ENCODE measurements at places on chromosomes 3 and 15.
A peak's percentile ranks its signal among the peaks of the same experiment; 100 is the strongest.

DNA sequence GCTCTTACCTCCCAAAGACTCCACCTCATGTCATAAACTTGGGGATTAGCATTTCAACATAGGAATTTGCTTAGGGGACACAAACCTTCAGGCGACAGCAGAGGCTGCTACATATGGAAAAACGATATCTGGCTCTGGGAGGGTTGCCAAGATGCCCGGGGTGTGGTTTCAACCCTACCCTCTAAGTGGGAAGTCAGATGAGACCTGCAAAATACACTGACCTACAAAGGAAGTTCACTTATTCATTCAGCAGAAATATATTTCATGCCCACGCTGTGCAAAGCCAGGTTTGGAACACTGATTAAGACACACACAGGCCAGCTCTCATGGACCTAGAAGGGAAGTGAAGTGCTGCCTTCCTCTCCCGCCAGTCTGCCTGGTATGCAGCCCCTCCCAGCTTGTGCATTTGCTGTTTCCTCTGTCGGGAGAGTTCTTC, 239.3 kb downstream of the FEZF2 start:
- no peak for DNase-seq

GRCh38 chr3:145286937-145287336, 874.0 kb downstream of the PLOD2 start:
- DNase-seq, result no peak

- DNase-seq, result no peak
These were observed 184.2 kb downstream of the CHL1 start for GRCh38 chr3:380801-381200.

GRCh38 chr3:53997476-53997875, 105.8 kb upstream of the SELENOK start:
- no peak for DNase-seq

GRCh38 chr15:43229977-43230376, 9.2 kb upstream of the EPB42 start:
- no peak for DNase-seq

DNA sequence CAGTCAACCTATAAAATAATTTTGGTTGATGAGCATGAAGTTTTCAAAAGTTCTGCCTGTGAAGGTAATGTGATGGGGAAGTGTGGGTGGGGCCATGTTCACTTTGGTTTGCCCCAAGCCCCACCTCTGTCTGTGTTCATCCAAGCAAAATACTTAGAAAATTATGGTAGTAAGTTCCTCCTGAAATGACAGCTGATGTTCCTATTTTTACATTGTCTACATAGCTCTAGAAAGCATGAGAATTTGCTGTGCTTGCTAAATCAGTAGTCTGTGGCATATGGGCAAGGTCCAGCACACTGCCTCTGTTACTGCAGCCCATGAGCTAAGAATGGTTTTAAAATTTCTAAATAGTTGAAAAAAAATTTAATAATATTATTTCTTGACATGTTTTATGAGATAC, 21.9 kb upstream of the CP start:
- no peak for DNase-seq

- no peak for DNase-seq
These were observed 767 bp downstream of the EPM2AIP1 start for GRCh38 chr3:36991923-36992805.

DNA sequence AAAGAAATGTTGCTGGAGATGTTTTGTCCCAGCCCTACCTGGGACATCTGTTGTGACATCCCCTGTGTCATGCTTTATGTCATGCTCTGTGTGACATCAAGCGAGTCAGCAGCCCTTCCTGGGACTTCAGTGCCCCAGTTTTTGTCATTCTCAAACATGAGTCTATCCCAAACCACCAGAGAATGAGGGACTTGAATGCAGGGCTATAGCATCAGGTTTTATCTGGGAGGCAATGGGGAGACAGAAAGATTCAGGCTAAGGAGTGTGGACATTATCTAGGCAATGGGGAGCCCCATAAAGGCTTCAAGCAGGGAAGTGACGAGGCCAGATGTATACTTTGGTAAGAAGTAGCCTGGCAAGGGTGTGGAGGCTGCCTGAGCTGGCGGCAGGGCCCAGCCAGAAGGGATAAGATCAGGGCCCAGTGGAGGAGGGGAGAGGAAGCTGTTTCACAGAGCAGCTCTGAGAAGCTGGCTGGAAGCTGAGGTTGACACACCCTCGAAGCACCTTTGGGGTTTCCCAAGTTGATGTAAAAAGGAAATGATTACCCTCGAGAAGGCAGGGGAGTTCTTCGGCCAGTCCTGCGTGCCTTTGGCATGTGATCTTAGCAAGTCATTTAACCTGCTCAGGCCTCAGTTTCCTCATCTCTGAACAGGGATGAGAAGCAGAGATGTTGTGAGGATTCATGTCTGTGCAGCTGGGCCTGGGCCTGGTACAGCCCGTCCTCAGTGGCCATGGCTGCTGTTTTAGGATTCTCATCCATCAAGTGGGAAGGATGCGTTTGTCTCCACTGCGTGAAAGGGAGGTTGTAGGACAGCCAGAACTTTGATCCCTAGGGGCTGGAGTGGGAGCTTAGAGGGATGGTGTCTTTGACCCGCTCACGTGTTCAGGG, 34.3 kb downstream of the IRAK2 start:
- no peak for DNase-seq

DNA sequence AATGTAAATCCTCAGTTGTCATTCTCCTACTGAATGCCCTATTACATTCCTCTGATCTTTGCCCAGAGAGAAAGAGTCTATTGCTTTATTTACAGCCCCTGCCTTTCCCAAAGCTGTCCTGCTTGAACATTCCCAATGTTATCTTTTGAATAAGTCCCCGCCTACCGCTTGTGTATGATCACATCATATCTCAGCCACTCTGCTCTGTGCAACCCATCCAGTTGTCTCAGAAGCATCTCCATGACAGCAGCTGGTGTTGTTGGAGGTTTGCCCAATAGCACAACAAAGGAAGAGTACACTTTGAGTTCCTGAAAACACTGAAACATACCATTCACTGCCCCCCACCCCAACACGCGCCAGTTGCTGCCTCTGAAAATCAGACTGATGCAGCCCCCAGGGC, 22.0 kb upstream of the FAM3D start:
- DNase-seq, result no peak

DNA sequence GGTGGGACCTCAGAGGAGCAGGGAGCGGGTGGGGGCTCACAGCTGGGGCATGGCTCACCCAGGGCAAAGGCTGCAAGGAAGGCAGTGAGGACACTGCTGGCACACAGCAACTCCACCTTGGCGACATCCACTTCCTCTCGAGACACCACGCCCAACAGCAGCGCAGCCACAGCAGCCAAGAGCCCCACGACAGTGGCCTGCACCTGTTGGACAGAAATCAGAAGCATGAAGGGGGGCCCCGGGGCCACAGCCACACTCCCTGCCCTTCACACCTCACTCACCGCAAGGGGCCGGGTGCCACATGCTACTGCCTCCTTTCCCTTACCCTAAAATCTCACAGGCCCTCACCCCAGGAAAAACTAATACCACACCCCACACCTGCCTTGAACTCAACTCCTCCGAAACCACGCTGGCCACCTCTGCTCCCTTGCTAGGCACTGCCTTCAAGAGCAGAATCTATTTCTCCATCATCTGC, 57.3 kb downstream of the ROPN1B start:
- no peak for DNase-seq

GRCh38 chr3:115148142-115148790, 1.2 kb upstream of the ZBTB20 start:
- no peak for DNase-seq

- DNase-seq, result no peak
These were observed 95.9 kb upstream of the AKAP13 start for GRCh38 chr15:85284497-85284896.

DNA sequence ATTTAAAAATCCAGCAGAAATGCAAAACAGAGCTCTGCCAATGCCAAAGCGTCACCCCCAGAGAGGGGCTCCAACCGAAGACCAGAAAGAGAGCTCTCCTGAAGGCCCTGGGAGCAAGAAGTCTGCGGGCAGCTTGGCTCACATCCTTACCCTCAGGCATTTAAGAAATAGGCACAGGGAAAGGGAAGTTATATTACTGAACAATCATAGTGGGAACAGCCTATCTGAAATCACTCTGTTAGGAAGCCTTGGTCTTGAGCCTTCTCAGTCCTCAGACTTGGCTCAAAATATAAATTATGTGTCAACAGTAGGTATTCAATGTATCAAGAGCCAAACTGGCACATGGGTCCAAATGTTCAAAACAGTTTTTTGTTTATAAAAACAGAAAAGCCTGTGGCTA, 10.3 kb upstream of the PPARG start:
- DNase-seq, result no peak

DNA sequence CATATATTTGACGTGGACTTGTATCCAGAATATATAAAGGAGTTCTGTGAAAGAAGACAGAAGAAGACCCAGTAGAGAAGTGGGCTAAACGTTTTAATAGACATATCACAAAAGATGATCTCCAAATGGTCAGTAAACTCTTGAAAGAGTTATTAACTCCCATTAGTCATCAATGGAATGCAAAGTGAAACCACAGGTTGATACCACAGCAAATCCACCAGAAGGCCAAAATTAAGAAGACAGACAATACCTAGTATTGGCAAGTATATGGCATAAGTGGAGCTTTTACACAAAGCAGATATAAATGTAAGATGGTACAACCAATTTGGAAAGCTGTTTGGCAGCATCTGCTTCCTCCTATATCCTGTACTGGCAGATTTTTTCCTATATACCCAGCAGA, 6.0 kb downstream of the SPATA16 start:
- DNase-seq, result no peak

- DNase-seq, result no peak
These were observed 14.1 kb downstream of the ARL13B start for GRCh38 chr3:93994056-93994455.

GRCh38 chr3:111238885-111239284, 167.3 kb downstream of the NECTIN3 start:
- DNase-seq, result no peak

- no peak for DNase-seq
These were observed 78.1 kb downstream of the ADCY5 start for GRCh38 chr3:123370819-123371218.

- DNase-seq, result no peak
These were observed 72.6 kb downstream of the NPTN start for GRCh38 chr15:73560501-73561117.

GRCh38 chr3:195268576-195269309, 2.2 kb downstream of the XXYLT1 start:
- DNase-seq, result no peak

GRCh38 chr3:113717818-113718217, 21.4 kb upstream of the USF3 start:
- no peak for DNase-seq

GRCh38 chr3:178706411-178706810, 170.2 kb downstream of the KCNMB2 start:
- no peak for DNase-seq

DNA sequence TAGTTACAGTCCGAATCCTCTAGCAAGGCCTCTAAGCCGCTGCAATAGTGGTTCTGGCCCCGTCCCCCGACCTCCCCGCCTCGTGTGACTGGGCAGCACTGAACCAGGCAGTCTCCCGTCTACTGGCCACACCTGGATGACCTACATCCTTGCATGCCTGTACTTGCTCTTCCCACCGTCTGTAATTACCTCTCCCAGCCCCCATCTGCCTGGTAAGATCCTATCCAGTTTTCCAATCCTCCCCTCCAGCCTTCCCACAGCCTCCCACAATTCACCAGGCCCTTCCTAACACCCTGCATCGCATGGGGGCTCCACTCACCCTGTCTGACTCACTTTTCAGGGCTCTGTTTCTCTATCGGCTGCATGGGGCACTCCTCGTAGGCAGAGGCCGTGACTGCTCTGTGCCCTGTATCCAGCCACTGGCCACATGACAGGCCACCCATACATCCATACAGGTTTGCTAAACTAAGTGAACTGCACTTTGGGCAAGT, 32.8 kb downstream of the XXYLT1 start:
- no peak for DNase-seq

DNA sequence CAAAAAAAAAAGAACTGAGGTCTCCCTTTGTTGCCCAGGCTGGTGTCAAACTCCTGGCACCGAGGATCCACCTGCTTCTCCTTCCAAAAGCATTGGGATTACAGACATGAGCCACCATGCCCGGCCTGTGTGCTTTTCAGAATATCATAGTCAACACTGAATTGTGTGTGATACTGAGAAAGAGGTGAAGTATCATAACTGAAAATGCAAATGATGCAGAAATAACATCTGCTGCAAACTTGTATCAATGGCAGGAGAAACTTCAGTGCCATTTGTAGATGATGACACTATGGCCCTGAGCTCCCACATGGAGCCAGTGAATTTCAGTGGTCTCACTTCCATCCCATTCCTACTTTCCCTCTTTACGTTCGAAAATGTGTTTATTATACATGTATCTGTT, 21.9 kb downstream of the IL12A start:
- no peak for DNase-seq

- DNase-seq, result no peak
These were observed 168.4 kb upstream of the ARRDC4 start for GRCh38 chr15:97791824-97792792.

DNA sequence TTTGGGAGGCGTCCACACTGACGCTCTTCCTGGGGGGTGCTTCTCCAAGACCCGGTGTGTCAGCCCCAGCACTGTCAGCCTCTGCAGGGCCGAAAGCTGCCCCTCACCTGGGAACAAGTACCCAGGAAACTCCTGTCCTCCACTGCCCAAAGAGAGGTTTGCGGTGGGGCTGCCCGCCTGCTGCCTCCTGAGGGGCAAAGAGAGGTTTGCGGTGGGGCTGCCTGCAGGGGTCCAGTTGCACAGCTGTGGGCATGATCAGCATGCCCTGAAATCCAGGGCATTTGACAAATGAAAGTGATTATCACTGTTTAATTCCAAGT, 15.1 kb upstream of the SNRPA1 start:
- no peak for DNase-seq

- peak; percentile 85 for DNase-seq
These were observed at the start of gene SCG5 for GRCh38 chr15:32641517-32642059. SCG5 (plus strand) TSS chr15:32641710; CDS start chr15:32643593, 1,883 bp downstream.

- no peak for DNase-seq
These were observed 25.7 kb downstream of the TGFBR2 start for GRCh38 chr3:30632065-30632464.

DNA sequence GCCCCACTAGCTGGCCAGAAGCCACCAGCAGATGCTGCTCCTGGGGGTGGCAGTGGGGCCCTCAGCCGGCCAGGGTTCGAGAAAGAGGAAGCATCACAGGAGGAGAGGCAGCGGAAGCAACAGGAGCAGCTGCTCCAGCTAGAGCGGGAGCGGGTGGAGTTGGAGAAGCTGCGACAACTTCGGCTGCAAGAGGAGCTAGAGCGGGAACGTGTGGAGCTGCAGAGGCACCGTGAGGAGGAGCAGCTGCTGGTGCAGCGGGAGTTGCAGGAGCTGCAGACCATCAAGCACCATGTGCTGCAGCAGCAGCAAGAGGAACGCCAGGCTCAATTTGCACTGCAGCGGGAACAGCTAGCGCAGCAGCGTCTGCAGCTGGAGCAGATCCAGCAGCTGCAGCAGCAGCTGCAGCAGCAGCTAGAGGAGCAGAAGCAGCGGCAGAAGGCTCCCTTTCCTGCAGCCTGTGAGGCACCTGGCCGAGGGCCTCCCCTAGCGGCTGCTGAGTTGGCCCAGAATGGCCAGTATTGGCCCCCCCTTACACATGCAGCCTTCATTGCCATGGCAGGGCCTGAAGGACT, 17.5 kb upstream of the APEH start:
- no peak for DNase-seq

GRCh38 chr3:19331931-19332330, 183.6 kb downstream of the KCNH8 start:
- DNase-seq, result no peak

Measured in H1 (cell line).